Ovary (tissue), 10 donors: ENCODE measurements at places on chromosomes 3 and 15. TPM values are rescaled to one million over a fixed set of nuclear protein-coding genes. Genes with fewer than 3 reads are reported as not detected.

- H3K27me3 ChIP-seq: no peaks in the 10 kb centered on the region
- H3K4me3 ChIP-seq: no peak overlapping the region
- DNase-seq: no peak
- H3K36me3 ChIP-seq: no peaks in the 10 kb centered on the region
- peak overlapping the region; percentile 42 for H3K27ac ChIP-seq
Measured at GRCh38 chr3:28940994-28941393, 339.9 kb upstream of the RBMS3 start.

GRCh38 chr3:28188686-28189085 is 52.7 kb upstream of the CMC1 start:
- H3K27ac ChIP-seq: no peak overlapping the region
- H3K4me3 ChIP-seq: no peak overlapping the region
- H3K27me3 ChIP-seq: no peaks in the 10 kb centered on the region
- DNase-seq: no peak
- no peaks in the 10 kb centered on the region for H3K36me3 ChIP-seq

GRCh38 chr3:169295126-169295525 is 368.4 kb downstream of the MECOM start:
- DNase-seq: no peak
- H3K27ac ChIP-seq: no peak overlapping the region
- H3K27me3 ChIP-seq: no peaks in the 10 kb centered on the region
- no peak overlapping the region for H3K4me3 ChIP-seq

DNA sequence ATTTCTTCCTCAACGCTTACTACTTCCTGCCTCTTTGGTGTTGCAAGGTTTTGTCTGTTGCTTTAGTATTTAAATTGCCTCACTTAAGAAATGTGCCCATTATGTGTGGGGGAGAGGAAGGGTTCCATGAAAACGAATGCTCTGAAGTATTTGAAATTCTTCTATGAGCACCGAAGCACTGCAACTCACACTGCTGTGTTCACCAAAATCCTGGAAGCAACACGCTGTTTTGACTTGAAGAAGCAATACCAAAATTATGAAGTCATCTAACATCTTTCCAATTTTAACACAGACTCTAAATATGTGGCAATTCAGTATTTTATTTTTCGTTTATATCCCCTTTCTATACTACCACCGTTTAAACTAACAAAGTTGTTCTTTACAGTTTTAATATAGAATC is 101.5 kb downstream of the RBMS3 start:
- H3K36me3 ChIP-seq: no peaks in the 10 kb centered on the region
- H3K4me1 ChIP-seq: peaks cover 7% of the 10 kb centered on the region
- H3K27me3 ChIP-seq: no peaks in the 10 kb centered on the region
- H3K4me3 ChIP-seq: no peak overlapping the region
- no peak for DNase-seq

GRCh38 chr15:76418352-76419140 is 82.0 kb downstream of the ISL2 start:
- no peaks in the 10 kb centered on the region for H3K36me3 ChIP-seq
- no peaks in the 10 kb centered on the region for H3K27me3 ChIP-seq
- no peak overlapping the region for H3K27ac ChIP-seq
- no peak overlapping the region for H3K4me3 ChIP-seq
- H3K4me1 ChIP-seq: no peaks in the 10 kb centered on the region

DNA sequence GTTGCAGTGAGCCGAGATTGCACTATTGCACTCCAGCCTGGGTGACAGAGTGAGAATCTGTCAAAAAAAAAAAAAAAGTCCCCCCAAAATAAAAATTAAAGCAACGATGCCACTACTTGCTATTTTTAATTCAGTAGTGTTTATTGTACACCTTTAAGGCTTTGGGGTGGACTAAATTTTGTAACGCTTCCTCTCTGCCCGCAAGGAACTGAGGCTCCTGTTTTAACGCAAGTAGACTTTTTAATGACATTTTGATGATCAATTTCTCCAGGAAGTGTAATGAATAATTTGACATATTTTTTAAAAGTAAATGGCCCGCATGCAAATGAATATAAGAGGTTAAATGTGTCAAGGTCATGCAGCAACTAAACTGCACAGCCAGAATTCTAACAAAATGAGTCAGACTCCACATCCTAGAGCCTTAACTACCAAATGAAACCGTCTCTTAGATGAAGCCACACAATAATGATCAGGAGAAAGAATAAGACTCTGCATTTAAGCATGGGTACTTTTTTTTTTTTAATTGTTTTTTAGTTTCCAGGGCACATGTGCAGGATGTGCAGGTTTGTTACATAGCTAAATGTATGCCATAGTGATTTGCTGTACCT is 96.8 kb upstream of the LMOD3 start:
- no peaks in the 10 kb centered on the region for H3K36me3 ChIP-seq
- no peaks in the 10 kb centered on the region for H3K27me3 ChIP-seq
- no peak for DNase-seq
- H3K4me1 ChIP-seq: peaks cover 2% of the 10 kb centered on the region
- no peak overlapping the region for H3K27ac ChIP-seq
- no peak overlapping the region for H3K4me3 ChIP-seq

DNA sequence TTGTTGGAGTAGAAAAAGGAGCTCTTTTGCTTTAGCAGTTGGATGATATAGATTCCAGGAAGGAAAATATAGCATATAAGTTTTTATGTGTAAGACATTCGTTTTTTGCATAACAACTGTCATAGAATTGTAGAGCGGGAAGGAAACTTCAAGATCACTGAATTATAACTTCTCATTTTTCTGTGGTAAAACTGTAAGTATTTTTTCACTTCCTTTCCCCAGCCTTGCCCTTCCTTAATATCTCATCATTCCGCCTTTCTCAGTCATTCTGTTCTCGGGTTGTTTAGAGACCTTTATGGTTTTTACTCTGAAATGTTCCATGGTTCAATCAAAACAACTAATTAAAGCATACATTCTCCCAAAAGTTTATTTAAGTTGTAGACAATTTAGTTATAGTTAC is 1.1 kb downstream of the EAF2 start:
- no peaks in the 10 kb centered on the region for H3K27me3 ChIP-seq
- no peak overlapping the region for H3K4me3 ChIP-seq
- no peak for DNase-seq
- peaks cover 4% of the 10 kb centered on the region for H3K4me1 ChIP-seq
- no peak overlapping the region for H3K27ac ChIP-seq

GRCh38 chr15:69848551-69849231 is 249.0 kb downstream of the TLE3 start:
- H3K36me3 ChIP-seq: no peaks in the 10 kb centered on the region
- no peaks in the 10 kb centered on the region for H3K4me1 ChIP-seq
- H3K27me3 ChIP-seq: no peaks in the 10 kb centered on the region
- no peak overlapping the region for H3K27ac ChIP-seq

DNA sequence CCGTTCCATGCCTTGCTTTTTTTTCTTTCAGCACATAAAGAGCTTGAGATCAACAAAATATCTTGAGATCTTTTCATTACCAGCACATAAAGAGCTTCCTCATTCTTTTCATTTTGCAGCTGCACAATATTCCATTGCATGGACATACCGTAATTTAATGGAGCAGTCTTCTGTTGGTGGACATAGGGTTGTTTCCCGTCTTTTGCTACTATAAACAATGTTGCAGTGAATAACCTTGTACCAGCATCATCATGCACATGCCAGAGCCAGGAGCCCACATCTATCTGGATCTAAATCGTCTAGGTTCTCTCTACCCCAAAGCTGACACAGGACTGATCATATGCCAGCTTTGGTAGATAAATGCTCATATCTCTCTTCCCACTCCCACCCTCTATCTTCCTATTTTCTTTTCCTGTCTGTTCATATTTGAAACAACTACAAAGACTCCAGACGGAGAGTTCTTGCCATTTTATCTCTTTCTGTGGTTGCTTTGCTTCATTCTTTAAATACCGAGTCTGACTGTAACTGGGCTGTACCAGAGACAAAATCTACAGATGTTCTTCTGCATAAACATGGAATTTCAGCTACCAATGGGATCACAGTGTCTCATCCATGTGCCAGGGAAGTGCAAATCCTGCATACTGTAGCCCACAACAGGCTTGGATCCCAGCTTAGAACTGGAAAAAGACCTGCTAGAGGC is 47.1 kb upstream of the AKAP13 start:
- DNase-seq: no peak
- H3K4me1 ChIP-seq: peaks cover 8% of the 10 kb centered on the region
- no peak overlapping the region for H3K4me3 ChIP-seq
- no peak overlapping the region for H3K27ac ChIP-seq
- no peaks in the 10 kb centered on the region for H3K27me3 ChIP-seq
- no peaks in the 10 kb centered on the region for H3K36me3 ChIP-seq

DNA sequence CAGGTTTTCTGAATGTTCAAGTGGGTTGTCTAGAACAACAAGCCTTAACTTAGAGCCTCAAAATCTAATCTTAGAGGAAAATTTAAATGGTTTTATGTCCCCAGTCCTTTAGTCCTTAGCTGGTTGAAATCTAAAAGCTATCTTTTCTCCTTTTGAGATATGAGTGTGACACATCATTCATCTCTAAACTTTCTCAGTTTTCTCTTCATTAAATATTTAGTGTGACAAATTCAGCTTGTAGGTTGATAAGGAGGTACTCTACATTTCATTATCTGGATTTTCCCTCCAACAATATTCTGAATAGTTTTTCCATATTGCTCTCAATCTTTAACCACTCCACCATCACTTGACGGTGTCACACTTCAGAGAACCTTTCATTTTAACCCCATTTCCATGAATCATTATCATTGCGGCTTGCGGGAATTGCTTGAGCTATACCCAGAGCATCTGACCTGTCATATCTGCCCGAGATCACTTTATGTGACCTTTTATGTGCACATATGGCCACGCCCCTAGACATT is 16.1 kb upstream of the ATP8B4 start:
- no peak overlapping the region for H3K4me3 ChIP-seq
- no peak overlapping the region for H3K27ac ChIP-seq
- no peaks in the 10 kb centered on the region for H3K36me3 ChIP-seq
- no peaks in the 10 kb centered on the region for H3K27me3 ChIP-seq
- DNase-seq: no peak
- H3K4me1 ChIP-seq: no peaks in the 10 kb centered on the region

GRCh38 chr3:194938845-194939531 is 253.3 kb downstream of the FAM43A start:
- no peak overlapping the region for H3K27ac ChIP-seq
- no peaks in the 10 kb centered on the region for H3K27me3 ChIP-seq
- no peaks in the 10 kb centered on the region for H3K4me1 ChIP-seq
- H3K4me3 ChIP-seq: no peak overlapping the region

DNA sequence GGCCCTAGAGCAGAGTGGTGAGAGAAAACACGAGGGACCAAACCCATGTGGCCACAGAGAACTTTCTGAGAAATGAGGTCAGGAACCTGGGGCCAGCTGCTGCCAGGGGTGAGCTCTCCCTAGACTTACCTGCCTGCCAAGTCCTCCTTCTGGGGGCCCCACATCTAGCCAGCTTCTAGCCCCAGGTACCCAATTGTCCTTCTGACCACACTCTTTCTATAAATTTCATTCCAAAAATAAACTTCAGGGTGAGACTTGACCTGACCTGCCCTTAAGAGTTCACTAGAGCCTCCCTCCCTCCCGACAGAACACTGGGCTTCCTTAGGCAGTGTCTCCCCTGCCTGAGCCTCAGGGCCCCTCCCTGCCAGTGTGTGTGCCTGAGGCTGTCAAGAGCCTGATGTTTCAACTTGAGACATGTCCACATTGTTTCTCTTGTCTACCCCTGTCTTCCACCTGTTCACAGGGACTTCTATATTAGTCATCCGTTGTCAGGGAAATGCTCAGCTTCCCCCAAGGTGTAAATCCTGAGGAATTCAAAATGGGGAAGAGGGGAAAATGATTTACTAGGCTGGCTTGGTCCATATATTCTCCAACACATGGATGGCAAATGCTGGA is 312.8 kb upstream of the TLE3 start:
- no peak overlapping the region for H3K4me3 ChIP-seq
- H3K4me1 ChIP-seq: no peaks in the 10 kb centered on the region
- no peaks in the 10 kb centered on the region for H3K27me3 ChIP-seq

RIOX2 gene
- total RNA-seq: 22.7 TPM

PIF1 gene
- 0.23 TPM for total RNA-seq

POTEB3 gene
- total RNA-seq: not detected

WDR76 gene
- total RNA-seq: 4.1 TPM
